ENCODE measurements at places on chromosomes 2 and 18.

DNA sequence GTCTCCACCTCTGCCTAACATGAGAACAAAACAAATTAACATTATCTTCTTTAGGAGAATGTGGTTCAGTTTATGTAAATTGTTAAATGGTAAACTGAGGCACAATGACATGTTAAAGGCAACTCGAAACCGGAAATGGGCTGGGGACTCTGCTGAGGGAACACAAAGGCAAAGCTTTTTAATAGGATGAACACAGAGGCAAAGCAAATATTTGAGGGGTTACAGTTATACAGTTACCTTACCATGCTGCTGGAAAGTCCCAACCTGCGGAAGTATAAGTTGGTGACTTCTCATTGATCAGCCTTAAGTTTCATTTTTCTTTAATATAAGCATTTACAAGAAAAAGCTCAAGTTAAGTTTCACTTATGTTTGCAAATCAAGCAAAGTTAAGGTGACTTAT is 195.0 kb downstream of the DLGAP1 start:
- no peak for DNase-seq

- no peak for DNase-seq
Measured at GRCh38 chr2:121038431-121038830, 246.6 kb downstream of the TFCP2L1 start.

DNA sequence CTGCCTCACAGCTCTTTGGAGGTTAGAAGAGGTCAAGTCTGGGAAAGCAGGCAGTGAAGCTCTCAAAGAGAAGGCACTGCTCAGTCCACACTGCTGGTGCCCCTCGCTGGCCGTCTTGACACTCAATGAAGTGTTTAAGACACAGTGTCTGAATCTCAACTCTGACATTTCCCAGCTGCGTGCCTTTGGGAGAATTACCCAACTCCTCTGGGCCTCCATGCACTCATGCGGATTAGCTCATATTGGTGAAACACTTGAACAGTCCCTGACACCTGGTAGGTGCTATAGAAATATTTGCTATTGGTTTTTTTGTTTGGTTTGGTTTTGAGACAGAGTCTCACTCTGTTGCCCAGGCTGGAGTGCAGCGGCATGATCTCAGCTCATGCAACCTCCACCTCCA is 281.0 kb downstream of the SRBD1 start:
- no peak for DNase-seq

- no peak for DNase-seq
Measured at GRCh38 chr2:118654945-118655344, 192.5 kb downstream of the EN1 start.

GRCh38 chr2:64244037-64244416 is 99.8 kb upstream of the PELI1 start:
- no peak for DNase-seq

- DNase-seq: no peak
Measured at GRCh38 chr2:101844055-101844635, 146.6 kb downstream of the MAP4K4 start.

DNA sequence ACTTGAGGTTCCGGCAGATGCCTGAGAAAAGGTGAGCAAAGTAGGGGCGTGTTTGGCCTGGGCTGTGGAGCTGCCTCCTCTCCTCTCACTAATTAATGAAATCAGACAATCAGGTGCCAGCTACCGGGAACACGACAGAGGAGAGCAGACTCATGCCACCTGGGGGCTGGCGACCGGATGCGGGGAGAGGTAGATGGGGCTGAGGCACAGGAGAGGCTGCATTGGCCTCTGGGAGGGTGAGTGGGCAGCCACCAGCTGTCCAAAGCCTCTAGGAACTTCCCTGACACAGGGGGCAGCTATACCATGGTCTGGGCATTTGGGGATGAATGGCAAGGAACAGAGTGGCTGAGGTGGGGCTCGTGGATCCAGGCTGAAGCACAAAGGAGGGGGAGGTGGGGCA is 25.0 kb downstream of the FBXO41 start:
- DNase-seq: no peak

- DNase-seq: no peak
Measured at GRCh38 chr2:235773188-235773928, 279.5 kb downstream of the AGAP1 start.

DNA sequence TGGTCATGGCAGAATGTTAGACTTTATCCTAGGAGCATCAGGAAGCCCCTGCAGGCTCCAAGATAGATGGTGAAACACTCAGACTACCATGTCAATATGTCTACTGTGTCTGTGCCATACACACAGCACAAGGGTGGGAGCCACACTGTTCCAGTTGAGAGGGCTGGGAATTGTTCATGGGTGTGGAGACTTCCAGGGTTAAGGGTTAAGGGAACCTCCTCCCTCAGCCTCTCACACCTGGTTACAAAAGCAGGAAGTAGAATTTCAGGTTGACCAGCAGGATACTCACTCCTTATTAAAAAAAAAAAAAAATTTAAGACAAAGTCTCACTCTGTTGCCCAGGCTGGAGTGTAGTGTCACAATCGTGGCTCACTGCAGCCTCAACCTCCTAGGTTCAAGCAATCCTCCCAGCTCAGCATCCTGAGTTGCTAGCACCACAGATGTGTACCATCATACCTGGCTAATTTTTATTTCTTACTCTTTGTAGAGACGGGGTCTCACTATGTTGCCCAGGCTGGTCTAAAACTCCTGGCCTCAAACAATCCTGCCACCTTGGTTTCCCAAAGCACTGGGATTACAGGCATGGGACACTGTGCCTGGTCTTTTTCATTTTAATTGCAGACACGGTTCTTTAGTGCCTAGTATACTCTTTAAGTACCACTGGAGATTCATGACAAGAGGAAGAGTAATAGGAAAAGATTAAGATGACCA is 26.0 kb downstream of the SULT1C2 start:
- no peak for DNase-seq

- no peak for DNase-seq
Measured at GRCh38 chr2:206627632-206628031, 14.7 kb upstream of the FAM237A start.

DNA sequence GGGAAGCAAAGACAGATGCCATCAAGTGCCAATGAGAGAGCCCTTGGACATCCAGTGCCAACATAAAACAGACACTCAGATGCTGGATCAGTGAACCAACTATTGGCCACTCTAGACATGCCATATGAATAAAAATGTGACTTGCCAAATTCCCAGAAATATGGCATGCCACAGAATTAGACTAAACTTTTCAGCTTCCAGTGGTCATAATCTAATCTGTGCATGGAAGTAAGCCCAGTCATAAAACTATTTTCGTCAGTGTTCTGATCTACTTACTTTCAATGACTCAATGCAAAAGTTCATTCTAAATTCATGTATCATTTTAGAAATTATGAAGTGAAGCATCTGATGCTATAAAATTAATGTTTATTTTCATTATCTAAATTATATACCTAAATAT is 1506.2 kb upstream of the NXPH2 start:
- DNase-seq: no peak

Data from stimulated activated CD4-positive, alpha-beta T cell treated with anti-CD3 and anti-CD28 coated beads, Interleukin-15, amount 100 ng/mL, for 48 hours (primary cell).